ENCODE measurements at places on chromosomes 12 and 14.
A peak's percentile ranks its signal among the peaks of the same experiment; 100 is the strongest.

DNA sequence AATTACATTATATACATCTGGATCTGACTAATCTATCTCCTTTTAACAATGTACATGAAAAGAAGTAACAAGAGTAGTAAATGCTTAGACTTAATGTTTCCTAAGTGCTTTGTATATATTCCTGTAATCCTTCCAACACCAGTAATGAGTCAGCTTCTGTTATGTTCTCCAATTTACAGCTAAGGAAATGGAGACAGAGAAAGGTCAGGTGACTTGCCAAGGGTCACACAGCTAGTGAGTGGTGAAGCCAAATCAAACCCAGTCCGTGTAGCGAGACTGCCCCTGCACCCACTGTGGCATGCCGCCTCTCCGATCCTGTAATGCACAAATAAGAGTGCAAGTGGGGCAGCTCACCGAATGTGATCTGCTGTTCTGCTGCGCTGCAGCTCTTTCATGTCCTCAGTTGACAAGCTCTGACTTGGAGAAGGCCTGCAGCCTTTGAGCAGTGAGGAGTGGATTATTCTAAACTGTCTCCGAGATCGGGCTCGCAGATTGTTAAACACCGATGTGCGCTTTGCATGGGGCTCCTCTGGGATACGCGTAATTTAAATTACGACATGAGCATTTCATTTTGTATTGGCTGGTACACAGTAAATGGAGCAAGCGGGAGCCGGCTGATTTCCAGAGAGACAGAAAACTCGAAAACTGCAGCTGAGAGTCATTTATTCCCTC lies 65.1 kb upstream of the KTN1 start:
- peak; percentile 22 for DNase-seq

- DNase-seq: no peak
Measured at GRCh38 chr12:88253371-88253978, 111.4 kb downstream of the TMTC3 start.

GRCh38 chr12:50024805-50025186 lies 498 bp downstream of the RACGAP1 start:
- DNase-seq: no peak

GRCh38 chr12:642633-643474 lies 20.4 kb downstream of the NINJ2 start:
- DNase-seq: peak; percentile 87

DNA sequence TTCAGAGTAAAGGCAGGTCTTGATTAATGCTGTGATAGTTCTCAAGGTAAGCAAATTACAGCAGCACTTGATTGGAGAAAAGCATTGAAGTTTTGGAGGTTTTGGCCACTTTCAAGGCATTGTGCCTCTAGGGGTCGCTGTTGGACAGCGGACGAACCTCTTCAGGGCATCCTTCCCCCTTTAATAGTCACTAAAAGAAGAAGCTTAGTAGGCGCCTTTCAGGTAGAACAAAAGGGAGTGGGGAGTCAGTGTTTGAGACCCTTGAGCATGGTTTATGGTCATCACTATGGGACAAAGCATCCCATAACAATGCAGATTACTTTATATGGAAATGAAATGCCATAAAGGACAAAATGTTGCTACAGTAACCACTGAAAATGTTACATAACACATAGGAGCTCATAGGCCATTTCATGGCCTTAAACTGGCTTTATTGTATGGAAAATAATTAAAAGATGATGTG lies 199.5 kb upstream of the DCN start:
- DNase-seq: peak; percentile 87
